A549 treated with dexamethasone at 1 μM for 4 hours (cell line): ENCODE measurements at places on chromosomes 2 and 18. TPM values are rescaled to one million over a fixed set of nuclear protein-coding genes. Genes with fewer than 3 reads are reported as not detected.

MC2R gene
- not detected in 5 replicates for total RNA-seq

OBSL1 gene
- total RNA-seq: 15.2 to 24.0 TPM (median 22.3 TPM) in 5 replicates

TXNDC9 gene
- total RNA-seq: 38.4 to 45.9 TPM (median 40.1 TPM) in 5 replicates

INHA gene
- total RNA-seq: 0.35 to 0.47 TPM (median 0.38 TPM) in 5 replicates

CAVIN2 gene
- total RNA-seq: 52.2 to 76.9 TPM (median 69.5 TPM) in 5 replicates
